ENCODE measurements at places on chromosomes 12 and 14.

- no peak for DNase-seq
Measured at GRCh38 chr12:104281636-104282035, 21.9 kb upstream of the EID3 start.

DNA sequence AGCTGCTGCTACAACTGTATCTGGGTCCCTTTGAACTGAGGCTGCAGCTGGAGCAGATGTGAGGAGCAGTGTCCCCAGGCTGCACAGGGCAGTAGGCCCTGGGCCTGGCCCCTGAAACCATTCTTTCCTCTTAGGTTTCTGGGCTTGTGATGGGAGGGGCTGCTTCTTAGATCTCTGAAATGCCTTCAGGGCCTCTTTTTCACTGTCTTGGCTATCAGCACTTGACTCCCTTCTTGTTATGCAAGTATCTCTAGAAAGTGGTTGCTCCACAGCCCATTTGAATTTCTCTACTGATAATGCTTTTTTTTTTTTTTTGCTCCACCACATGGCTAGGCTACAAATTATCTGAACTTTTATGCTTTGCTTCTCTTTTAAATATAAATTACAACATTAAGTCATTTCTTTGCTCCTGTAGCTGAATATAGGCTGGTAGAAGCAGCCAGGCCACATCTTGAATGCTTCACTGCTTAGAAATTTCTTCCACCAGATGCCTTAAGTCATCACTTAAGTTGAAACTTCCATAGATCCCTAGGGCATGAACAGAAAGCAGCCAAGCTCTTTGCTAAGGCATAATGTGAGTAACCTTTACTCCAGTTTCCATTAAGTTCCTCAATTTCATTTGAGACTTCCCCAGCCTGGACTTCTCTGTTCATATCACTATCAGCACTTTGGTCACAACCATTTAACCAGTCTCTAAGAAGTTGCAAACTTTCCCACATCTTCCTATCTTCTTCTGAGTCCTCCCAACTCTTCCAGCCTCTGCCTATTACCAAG is 41.1 kb downstream of the ACSM4 start:
- no peak for DNase-seq

- DNase-seq, result no peak
Measured at GRCh38 chr14:94344389-94344788, 21.3 kb upstream of the SERPINA6 start.

- DNase-seq, result no peak
Measured at GRCh38 chr12:4086481-4086880, 187.1 kb upstream of the CCND2 start.

DNA sequence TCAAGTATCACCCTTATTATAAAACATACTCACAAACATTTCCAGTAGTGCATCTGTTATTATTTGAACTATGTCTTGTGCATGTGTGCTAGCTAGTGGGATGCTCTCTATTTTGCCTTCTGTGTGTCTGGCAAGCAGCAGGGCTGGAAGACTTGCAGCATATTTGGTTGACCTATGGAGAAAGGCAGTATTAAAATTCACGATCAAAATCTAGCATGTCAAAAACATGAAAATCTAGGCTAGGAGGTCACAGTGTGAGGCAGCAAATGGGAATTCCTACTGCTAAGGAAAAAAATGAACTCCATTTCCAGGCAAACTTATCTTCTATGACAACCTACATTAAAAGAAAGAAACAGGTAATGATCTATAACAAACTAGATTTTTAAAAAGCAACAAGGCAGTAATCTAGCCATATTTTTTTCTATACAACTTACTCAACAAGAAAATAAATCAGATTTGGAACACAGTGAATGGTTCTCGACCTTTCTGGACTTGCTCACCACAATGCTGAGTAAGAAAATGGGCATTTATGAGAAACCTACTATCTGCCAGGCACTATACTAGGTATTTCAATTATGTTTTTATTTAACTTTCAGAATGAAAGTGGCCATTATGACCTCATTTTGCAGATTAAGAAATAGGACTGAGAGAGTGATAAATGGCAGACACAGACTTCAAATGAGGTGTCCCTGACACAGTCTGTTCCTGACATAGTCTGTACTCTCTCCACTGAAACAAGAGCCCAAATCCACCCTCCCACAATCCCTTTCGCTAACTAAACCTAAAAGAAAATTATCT is 96.8 kb downstream of the TXNDC16 start:
- DNase-seq, result no peak

GRCh38 chr12:117023998-117024960 is 74.9 kb downstream of the TESC start:
- DNase-seq, result no peak

GRCh38 chr12:123939716-123940626 is 32.7 kb downstream of the CCDC92 start:
- no peak for DNase-seq

GRCh38 chr14:62436261-62436660 is 609.0 kb downstream of the KCNH5 start:
- no peak for DNase-seq

- no peak for DNase-seq
Measured at GRCh38 chr12:125983094-125983783, 918.0 kb downstream of the AACS start.

DNA sequence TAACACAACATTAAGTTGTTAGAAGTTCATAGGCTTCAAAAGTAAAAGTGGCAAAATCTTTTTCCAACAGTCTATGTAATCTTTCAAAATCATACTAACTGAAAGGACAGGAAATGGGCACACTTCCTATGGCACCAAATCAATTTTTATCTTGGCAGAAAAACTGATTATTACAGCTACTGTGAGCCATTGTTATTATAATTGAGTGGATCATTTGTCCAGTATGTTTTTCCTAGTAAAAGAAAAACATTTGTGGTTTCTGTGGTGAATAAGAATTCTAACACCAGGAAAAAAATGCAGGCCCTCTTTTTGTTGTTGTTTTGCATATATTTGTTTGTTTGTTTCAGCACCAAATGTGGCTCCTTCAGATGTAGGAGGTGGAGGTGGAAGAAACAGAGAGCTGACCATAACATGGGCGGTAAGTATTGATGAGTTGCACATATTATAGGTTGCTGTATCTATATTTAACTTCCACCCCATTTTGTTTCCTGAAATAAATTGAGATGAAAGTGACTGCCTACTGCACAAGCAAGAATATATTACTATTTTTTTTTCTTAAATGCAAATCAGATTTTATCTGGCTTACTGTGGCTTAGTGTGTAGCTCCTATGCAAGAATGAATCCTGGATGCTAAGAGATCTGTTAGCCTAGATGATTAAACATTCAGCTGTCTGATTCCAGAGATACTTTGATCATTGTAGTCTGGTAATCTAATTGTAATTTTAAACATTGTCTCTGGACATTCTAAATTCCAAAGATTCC is 174.1 kb upstream of the PDZRN4 start:
- no peak for DNase-seq

- DNase-seq, result no peak
Measured at GRCh38 chr14:91901449-91902226, 34.3 kb upstream of the TC2N start.

GRCh38 chr12:91105807-91106206 is 5.5 kb downstream of the LUM start:
- no peak for DNase-seq

GRCh38 chr12:90069711-90070110 is 361.1 kb upstream of the ATP2B1 start:
- no peak for DNase-seq

DNA sequence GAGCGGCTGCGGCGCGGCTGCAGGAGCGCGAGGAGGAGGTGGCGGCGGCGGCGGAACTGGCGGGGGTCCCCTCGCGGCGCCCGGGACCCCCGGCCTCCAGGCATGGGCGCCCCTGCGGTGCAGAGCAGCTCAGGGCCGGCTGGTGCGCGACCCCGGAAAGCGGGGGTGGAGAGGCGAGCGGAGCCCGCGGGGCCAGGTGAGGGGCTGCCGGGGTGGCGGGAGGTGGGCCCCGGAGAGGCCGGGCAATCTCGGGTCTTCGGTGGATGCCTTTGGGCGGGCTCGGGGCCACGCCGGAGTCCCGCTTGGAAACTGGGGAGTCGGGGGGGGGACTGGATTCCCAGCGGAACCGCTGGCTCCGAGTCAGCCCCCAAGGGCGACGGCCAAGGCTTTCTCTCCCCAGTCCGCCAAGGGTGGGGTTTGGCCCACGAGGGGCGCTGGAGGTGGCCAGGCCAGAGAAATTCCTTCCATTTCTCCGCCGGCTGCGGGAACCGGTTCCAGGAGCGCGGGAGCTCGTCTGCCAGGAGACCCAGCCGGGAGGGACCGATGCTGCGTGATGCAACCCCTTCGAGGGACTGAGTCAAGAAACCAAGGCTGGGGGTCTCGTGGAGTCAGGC is 13.9 kb upstream of the NR4A1 start:
- no peak for DNase-seq

GRCh38 chr12:27785882-27786570 is 6.0 kb upstream of the MANSC4 start:
- DNase-seq, result peak; percentile 78

- no peak for DNase-seq
Measured at GRCh38 chr14:34668111-34668510, 38.2 kb upstream of the SNX6 start.

DNA sequence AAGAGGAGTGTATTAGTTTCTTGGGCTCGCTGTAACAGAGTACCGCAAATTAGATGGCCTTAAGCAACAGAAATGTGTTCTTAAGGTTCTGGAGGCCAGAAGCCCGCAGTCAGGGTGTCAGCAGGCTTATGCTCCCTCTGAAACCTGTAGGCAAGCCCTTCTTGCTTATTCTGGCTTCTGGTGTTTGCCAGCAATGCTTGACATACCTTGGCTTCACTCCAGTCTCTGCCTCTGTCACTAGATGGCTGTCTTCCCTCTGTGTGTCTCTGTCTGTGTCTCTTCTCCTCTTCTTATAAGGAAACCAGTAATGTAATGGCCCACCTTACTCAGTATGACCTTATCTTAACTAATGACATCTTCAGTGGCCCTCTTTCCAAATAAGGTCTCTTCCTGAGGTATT is 85.1 kb downstream of the DERA start:
- DNase-seq, result no peak

- DNase-seq, result no peak
Measured at GRCh38 chr12:110786012-110786411, 43.3 kb upstream of the PPP1CC start.
